NCI-H748 treated with DMSO at 0.1 percent for 48 hours (cell line): ENCODE measurements at places on chromosomes 1 and 21.

GRCh38 chr1:192724670-192725069 lies 84.2 kb upstream of the RGS2 start:
- no peak for DNase-seq

DNA sequence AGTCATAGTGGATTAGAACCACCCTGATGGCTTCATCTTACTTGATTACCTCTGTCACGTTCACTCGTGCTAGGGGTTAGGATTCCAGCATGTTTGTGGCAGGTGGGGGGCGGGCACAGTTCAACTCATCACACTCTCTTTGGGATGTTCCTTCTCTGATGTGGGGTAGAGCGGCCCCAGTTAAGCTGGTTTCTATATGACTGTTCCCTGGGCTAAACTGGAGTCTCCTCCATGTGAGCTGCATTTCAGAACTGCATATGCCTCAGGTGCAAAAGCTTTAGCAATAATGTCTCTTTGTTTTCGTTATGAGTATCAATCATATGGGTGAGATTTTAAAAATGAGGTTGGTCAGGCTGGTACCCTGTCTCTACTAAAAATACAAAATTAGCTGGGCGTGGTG lies 393.2 kb downstream of the RPS6KC1 start:
- no peak for DNase-seq

- no peak for DNase-seq
Observed at GRCh38 chr1:162029157-162029556, 5.5 kb upstream of the OLFML2B start.

- DNase-seq = no peak
Observed at GRCh38 chr21:44716984-44717383, 5.6 kb upstream of the TSPEAR start.

DNA sequence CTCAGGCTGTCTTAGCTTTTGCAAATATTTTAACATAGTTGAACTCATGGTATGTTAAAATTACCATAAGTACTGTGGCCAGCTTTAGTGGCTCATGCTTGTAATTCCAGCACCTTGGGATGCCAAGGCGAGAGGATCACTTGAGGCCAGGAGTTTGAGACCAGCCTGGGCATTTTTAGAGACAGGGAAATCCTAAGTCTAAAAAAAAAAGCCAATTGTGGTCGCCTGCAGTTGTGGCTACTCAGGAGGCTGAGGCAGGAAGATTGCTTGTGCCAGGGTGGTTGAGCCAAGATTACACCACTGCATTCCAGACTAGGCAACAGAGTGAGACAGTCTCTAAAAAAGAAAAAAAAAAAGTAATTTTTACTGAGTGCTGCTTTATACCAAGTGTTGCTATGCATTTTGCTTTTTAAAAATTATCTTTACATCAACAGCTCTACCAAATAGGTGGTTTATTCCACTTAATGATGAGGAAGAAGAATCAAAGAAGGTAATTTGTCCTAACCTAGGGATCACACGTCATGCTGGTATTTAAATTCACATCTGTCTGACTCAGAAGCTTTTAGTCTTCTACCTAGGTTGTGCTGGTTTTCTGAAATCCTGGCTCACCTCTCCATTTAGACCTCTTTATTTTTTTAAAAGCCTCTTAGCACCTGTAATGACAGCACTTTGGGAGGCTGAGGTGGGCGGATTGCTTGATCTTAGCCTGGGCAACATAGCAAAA lies 16.8 kb downstream of the PPP1R12B start:
- no peak for DNase-seq

DNA sequence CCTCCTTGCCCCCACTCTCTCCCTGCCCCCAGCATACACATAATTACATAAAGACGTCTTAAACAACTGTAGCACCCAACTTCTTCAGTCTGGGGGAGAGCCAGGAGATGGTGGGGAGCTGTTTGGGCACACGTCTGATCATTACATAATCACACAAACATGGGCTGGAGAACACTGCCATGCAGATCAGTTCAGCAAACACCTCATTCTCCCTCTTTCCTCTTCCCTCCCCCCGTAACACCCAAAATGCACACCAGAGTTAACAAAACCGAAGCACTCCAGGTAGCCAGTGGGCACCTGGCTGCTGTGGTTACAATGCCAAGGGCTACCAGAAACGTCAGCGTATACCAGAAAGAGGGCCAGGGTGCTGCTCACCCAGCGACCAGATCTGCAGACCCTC lies 1.6 kb downstream of the HIVEP3 start:
- no peak for DNase-seq

- no peak for DNase-seq
Observed at GRCh38 chr1:111556325-111557037, 53.0 kb upstream of the ADORA3 start.

DNA sequence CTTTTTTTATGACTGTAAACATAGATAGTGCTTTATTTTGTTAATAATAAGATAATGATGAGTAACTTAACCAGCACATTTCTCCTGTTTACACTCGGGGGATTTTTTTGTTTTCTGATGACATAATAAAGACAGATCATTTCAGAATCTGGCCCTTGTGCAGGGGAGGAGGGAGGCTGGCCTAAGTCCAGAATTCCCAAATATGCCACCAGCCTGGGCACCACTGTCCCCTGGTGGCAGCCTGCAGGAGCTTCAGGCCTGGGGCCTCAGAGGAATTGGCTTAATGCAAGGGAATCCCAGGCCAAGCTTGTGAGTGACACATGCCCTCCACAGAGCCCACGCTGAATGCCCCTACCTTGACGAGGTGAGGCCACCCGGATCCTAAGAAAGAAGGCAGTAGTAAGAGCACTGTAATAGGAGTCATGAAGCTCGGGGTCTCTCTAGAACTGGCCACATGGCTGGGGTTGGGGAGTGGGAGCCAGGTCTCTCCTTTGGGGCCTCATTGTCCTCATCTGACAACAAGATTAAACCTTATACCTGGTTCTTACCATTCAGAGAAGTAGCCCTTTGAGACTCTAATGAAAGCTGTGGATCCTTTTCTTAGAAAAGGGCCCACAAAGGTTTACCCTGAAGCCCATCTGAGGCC lies 24.1 kb downstream of the ETNK2 start:
- DNase-seq = peak; percentile 18
